NCI-H146 (cell line): ENCODE measurements at places on chromosomes 3 and 15.
A peak's percentile ranks its signal among the peaks of the same experiment; 100 is the strongest.

DNA sequence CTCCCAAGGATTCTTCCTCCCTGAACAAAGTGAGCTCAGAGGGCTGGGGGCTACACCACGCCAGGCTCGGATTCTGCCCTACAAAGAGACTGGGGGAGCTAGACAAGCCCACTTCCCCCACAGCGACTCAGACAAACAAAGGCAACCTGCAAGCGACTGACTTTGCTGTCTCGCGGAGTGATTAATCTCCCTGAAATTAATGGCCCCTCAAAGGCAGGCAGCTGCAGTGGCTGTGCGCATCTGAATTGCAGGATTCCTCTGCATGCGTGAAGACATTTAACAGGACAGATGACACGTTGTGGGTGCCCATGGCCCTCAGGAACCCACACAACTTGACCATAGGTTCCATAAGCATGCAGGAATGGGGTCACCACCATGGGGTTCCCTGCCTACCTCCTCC, 18.4 kb downstream of the CTXND1 start:
- peak; percentile 4 for DNase-seq

- DNase-seq = no peak
These were observed 56.9 kb downstream of the LRCH3 start for GRCh38 chr3:197847866-197848401.

DNA sequence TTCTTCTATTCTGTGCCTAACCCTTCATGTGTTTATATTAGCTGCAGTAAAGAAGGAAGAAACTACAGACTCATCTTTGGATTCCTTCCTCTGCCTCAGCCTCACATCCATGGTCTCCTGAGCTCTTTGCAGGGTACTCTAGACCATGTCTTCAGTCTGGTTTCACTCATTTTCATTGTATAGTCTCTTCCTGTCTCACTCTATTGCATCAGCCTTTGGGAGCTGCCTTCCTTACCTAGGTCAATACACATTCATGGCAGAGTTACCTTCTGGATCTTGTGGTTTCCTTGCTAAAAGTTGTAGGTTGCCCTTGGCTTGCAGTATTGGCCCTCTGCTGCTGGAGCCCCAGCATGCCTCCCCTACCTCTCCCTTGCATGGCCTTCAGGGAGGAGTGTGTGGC, 31.5 kb upstream of the SCAANT1 start:
- no peak for DNase-seq

DNA sequence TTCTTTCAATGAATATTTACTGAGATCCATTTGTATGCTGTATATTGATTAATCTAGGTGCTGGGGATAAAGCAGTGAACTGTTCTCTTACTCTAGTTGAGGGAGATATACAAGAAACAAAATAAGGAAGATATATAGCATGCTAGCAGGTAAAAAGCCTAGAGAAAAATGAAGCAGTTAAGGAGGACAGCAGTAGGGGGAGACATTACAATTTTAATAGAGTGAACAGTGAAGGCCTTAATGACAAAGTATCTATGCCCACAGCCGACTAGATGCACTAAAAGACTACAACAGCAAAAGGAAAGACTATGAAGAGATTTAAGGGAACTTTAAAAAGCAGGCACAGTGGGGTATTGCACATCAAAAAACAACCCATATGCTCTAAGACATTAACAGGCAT, 81.4 kb downstream of the XRN1 start:
- DNase-seq = no peak

DNA sequence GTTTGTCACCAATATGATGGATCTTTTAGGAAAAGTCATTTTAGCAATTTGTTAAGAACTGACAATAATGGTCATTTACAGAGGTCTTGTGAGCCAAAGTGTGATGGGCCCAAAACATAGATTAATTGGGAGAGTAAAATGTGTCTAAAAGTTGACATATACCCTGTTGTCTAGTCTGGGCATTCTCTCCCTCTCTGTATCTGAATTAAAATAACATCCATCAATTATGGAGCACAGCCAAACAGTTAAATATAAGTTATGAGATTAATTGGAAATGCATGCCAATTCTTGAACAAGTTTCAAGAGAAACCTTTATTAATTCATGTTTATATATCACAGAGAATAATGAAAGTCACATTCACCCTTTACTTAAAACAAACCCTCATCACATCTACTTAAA, 13.6 kb upstream of the NANOGP8 start:
- no peak for DNase-seq

DNA sequence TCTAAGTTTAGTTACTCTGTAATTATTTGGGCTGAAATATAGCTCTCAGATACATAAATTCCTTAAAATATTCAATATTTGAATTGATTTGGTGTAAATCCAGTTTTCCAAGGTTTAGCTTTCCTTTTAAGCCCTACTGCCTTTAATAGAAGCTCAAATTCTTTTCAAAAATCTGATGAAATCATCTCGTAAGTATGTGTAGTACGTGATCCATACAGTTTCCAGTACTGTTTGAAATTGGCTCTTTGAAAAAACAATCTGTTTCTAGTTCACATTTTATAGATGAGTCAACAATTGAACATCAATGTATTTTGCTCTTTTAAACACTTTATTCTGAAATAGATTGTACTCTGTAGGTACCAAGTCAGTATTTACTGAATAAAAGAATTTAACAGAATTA, 84.2 kb downstream of the LRRC49 start:
- DNase-seq = no peak

GRCh38 chr3:117692416-117692995, 982.9 kb downstream of the TUSC7 start:
- no peak for DNase-seq

DNA sequence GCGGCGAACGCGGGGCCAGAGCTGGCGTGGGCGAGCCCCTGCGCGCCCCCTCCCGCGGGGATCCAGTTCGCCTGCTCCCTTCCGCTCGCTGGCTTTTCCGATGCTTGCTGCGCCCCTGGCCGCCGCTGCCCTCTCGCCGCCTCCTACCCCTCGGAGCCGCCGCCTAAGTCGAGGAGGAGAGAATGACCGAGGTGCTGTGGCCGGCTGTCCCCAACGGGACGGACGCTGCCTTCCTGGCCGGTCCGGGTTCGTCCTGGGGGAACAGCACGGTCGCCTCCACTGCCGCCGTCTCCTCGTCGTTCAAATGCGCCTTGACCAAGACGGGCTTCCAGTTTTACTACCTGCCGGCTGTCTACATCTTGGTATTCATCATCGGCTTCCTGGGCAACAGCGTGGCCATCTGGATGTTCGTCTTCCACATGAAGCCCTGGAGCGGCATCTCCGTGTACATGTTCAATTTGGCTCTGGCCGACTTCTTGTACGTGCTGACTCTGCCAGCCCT, 721 bp downstream of the P2RY1 start:
- DNase-seq = peak; percentile 8

DNA sequence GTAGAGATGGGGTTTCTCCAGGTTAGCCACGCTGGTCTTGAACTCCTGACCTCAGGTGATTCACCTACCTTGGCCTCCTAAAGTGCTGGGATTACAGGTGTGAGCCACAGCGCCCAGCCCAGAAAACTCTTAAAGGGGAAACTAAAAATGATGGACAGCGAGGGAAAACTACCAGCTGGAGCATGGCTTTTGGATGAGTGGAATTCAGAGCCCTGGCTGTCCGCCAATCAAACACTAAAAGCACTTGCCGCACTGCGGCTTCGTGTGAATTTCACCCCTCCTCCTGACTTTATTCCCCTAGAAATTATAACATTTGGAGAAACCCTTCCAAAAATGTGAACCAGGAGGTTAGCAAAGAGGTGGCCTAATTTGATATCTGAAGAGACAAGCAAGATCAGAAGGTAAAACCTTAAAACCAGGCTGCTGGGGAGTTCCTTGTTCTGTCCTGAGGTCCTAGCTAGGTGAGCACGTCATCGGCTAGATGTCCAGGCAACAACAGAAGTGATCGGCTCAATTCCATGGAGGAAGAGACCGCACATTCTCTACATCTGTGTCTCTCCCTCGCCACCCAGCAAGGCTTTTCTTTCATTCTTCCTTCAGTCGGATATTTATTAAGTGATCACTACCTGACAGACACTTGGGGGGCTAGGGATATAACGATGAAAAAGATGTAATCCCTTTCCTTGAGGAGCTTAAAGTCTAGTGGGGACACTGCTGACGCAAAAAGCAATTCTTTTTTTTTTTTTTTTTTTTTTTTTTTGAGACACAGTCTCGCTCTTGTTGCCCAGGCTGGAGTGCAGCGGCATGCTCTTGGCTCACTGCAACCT, 1.7 kb downstream of the TM4SF19 start:
- no peak for DNase-seq

GRCh38 chr15:100645671-100646070, 43.3 kb downstream of the ASB7 start:
- no peak for DNase-seq

DNA sequence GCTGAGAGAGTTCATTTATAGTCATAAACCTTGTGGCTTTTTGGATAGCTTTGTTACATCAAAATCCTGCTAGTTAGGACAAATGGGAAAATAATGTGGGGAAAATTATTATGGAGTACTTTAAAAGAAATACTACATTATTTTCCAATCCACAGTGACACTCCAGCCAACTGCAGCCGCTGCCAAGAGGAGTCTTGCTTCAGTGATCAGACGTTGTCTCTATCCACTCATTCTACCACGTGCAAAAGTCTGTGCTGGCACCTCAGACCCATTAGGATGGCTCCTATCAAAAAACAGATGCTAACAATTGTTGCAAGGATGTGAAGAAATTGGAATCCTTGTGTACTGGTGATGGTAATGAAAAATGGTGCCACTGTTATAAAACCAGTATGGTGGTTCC, 128.6 kb upstream of the IQSEC1 start:
- no peak for DNase-seq

DNA sequence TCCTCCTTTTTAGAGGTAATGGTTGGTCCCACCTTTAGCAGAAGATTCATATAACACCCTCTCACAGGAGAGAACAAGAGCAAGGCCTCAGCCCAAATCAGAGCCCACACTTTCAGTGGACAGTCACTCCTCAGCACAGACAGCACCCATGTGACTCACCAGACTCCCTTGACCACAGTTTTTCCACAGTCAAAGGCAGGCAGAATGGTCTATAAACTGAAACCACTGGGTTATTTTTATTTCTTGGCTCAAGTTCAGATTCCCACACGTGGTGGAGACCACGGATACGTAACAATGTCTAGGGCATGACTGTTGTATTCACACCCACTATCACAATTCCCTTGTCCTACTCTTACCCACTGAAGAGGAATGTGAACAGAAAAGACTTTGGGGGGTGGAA, 237.8 kb upstream of the UBE2E1 start:
- DNase-seq = no peak

DNA sequence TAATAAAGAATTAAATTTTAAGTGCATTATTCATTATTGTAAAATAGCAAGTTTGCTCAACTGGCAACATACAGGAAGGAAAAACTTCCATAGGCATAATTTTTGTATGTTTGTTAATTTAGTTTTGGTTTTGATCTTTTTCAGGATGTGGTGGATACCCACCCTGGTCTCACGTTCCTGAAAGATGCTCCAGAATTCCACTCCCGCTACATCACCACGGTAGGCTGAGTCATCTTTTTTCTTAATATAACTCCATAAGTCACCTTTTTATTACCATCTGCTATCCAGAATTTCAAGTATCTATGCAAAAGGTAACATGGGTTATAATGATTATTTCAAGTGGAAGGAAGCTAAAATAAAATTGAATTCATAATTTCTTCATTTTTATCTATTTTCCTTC, 104.8 kb downstream of the PPP2R3A start:
- DNase-seq = no peak

- no peak for DNase-seq
These were observed 270.2 kb upstream of the THBS1 start for GRCh38 chr15:39310633-39311032.

GRCh38 chr15:60744826-60745460, 266.0 kb upstream of the ICE2 start:
- DNase-seq = no peak

DNA sequence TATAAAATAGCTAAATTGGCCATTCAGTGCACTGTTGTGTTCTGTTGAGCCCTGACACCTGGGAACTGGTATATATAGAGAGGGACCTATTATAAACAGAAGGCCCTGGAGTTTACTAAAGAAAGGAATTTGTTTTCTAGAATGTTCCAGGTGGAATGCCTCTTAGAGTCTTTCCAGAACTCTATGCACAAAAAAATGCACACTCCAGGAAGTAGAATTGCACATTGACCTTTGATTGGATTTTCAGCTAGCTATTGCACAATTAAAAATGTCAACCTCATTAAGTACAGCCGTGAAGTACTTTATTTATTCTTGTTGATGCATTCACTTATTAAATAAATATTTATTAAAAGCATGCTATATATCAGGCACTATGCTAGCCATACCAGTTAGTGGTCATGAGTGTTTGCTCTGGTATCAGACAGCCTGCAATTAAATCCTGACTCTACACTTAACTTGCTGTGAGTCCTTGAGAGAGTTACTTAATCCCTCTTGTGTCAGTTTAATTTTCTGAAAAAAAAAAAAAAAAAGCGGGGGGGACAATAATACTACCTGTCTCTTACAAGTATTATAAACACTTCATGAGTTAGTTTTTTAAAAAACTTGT, 40.8 kb downstream of the NDUFB4 start:
- no peak for DNase-seq

DNA sequence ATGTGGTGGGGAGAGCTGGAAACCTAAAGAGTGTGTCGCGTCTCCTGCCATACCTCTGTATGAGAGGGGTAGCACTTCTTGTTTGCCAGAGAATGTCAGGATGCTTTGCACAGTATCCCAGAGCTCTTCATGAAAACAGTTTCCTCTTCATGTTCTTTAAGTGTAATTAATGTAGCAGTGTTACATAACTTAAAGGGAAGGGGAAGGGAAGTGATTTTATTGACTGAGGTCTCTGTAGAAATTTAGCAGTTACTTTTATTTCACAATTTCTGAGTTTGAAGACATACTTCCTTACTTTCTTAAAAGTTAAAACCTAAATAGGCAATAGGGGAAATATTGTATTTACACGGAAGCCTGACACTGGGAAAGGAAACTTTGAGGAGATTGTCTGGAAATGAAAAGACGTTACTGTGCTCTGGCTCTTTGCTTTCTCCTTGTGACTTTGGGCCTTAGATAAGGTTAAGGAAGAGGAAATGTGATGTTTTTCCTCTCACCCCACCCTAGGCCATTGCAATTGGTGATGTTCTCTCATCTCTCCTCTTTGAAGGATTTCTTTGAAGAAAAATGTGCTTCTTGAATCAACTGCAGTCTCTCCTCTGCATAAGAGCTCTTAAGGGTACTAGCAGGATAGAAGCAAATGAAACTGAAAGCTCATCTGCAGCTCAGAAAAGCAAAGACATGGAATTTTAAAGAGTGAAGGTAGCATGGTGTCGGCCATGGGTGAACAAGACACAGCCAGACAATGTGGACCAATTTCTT, 6.0 kb downstream of the NXPE3 start:
- no peak for DNase-seq
